Peyer's patch (tissue), 4 donors: ENCODE measurements at places on chromosomes 3 and 15.

- no peak for DNase-seq
Measured at GRCh38 chr3:71532639-71533395, 50.7 kb downstream of the FOXP1 start.

- DNase-seq = no peak
Measured at GRCh38 chr3:140756240-140757016, 78.6 kb downstream of the TRIM42 start.

DNA sequence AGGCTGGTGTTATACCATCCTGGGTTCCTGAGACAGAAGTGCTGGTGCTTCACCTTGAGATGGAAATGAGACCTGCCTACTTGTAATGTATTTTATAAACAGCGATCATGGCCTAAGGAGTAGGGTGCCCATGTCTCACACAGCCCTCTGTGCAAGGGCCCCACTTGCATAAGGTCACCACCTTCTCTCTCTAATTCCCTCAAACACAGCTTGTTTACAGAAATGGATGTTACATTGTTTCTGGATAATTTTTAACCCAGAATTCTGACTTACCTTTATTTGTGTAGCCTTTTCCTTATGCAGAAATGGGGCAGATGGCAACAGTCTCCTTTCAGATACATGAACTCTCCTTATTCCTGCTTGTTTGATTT, 95.1 kb upstream of the UMPS start:
- no peak for DNase-seq

- DNase-seq = no peak
Measured at GRCh38 chr3:183542355-183542754, 13.2 kb downstream of the KLHL6 start.

DNA sequence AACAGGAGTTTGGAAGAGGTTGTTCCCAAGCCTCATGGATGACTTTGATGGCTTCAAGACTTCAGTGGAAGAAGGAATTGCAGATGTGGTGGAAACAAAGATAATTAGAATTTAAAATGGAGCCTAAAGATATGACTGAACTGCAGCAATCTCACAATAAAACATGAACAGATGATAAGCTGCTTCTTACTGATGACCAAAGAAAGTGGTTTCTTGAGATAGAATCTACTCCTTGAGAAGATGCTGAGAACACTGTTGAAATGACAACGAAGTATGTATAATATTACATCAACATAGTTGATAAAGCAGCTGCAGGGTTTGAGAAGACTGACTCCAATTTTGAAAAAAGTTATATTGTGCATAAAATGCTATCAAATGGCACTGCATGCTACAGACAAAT, 21.2 kb downstream of the MYO9A start:
- no peak for DNase-seq

GRCh38 chr3:45240292-45240691, 14.2 kb upstream of the TMEM158 start:
- no peak for DNase-seq
